ENCODE measurements at places on chromosomes 11 and 22. TPM values are rescaled to one million over a fixed set of nuclear protein-coding genes. Genes with fewer than 3 reads are reported as not detected.

- no peaks in the 10 kb centered on the region for H3K27me3 ChIP-seq
- DNase-seq, result no peak
Observed at GRCh38 chr22:35921044-35921443, 107.6 kb downstream of the RBFOX2 start.

- H3K4me1 ChIP-seq, result peaks cover 42% of the 10 kb centered on the region
- no peak overlapping the region for H3K4me3 ChIP-seq
- no peaks in the 10 kb centered on the region for H3K27me3 ChIP-seq
- H3K36me3 ChIP-seq, result peaks cover 3% of the 10 kb centered on the region
- DNase-seq, result no peak
Observed at GRCh38 chr22:40381461-40381860, 11.1 kb downstream of the SGSM3 start.

DNA sequence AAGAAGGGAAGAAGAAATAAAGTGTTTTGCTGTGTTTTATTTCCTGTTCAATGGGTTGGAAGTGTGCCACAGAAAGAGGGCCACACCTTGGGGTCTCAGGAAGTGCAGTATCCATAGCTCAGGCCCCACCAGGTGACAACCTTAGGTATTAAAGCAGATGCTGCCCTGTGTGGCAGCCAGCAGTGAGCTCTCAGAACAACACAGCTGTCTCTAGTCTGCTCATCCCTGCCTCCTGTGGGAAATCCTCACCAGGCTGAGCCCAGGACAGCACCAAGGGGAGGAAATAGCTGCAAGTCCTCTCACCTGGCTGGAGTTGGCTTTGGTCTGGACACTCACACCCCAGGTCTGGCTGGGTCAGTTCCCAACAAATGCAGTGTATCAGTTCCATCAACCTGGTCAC lies 25.1 kb downstream of the ARL14EP start:
- H3K27ac ChIP-seq, result no peak overlapping the region
- H3K4me1 ChIP-seq, result no peaks in the 10 kb centered on the region
- no peak for DNase-seq
- no peak overlapping the region for H3K4me3 ChIP-seq
- H3K27me3 ChIP-seq, result peaks cover 4% of the 10 kb centered on the region

DNA sequence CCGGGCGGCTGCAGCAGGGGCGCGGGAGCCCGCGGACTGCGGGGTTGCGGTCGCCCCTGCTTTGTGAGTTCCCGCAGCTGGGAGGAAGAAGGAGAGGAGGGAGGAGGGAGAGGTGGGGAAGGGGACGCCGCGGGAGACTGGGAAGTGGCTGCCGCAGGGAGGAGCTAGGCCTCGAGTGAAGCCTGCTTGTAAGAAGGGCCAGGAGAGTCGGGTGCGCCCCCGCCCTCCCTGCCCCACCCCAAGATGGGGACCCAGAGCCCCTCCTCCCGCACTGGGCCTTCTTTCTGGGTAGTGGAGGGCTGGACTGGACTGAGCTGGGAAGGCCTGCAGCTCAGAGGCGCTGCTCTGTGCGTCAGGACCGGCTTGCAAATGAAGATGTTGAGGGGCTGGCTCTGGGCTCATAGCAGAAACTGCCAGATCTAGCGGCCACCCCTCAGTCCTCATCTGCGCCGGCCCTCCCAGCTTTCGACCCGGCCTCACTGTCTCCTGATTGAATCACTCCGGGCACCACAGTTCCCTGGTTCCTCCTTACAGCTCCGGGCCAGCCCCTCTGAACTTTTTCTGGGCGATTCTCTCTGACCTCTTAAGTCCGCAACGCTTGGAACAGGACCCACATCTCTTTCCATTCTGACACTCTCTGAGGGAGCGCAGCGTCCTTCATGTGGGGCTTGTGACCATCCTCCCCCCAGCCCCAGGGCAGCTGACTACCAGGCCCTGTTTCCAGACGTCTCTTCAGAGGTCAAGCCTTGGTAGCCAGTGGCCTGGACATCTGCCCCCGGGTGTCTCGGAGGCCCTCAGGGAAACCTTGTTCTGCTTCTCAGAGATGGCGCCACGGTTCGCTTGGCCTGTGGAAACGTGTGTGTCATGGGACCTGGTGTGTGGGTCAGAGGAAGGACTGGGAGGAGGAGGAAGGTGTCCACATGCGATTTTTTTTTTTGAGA lies 21.9 kb downstream of the SERPINH1 start:
- no peak overlapping the region for H3K27ac ChIP-seq
- DNase-seq, result no peak
- H3K4me1 ChIP-seq, result peaks cover 18% of the 10 kb centered on the region
- H3K36me3 ChIP-seq, result no peaks in the 10 kb centered on the region
- H3K4me3 ChIP-seq, result peak overlapping the region; percentile 84
- H3K27me3 ChIP-seq, result no peaks in the 10 kb centered on the region

DNA sequence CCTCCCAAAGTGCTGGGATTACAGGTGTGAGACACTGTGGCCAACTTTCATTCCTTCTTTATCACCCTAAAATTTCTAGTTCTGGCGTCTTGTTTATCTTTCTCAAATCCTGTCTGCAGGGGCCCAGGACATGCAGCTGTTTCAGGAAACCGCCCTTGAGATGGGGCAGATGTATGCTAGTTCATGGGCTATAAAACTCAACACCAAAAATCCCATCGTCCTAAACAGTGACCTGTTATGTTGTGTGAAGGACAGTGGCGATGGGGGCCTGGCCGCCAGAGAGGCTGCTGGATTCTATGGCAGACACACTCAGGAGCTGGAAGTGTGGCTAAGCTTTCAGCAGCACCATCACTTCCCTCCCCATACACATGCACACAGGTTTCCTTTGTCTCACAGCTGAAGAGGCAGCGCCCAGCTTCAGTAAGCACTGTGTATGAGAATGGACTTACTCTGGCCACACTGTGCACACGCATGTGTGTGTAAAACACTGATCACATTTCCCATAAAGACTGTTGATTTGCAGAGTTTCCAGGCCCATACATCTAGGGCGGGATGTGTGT lies 36.7 kb downstream of the MARK2 start:
- no peak for DNase-seq
- no peak overlapping the region for H3K4me3 ChIP-seq
- H3K27me3 ChIP-seq, result no peaks in the 10 kb centered on the region
- no peak overlapping the region for H3K27ac ChIP-seq
- peaks cover 75% of the 10 kb centered on the region for H3K4me1 ChIP-seq
- peaks cover 22% of the 10 kb centered on the region for H3K36me3 ChIP-seq

DNA sequence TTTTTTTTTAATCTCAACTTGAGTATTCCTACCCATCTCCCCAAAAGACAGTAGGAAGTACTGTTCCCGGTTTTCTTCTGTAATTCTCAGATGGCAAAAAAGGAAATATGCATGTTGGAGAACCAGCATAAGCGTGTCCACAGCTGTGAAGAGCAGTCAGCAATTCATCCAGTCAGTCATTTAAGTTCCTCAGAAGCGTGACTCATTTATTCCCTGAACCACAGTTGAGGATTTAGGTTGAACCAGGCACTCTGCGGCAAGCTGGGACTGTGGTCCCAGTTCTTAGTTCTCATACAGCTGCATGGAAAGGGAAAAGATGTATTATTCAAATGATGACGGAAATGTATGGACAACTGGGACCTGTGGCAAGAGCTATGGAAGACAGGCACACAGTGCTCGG lies 61.0 kb upstream of the MYO18B start:
- DNase-seq, result no peak
- H3K27me3 ChIP-seq, result no peaks in the 10 kb centered on the region
- H3K27ac ChIP-seq, result no peak overlapping the region
- H3K4me1 ChIP-seq, result no peaks in the 10 kb centered on the region

DNA sequence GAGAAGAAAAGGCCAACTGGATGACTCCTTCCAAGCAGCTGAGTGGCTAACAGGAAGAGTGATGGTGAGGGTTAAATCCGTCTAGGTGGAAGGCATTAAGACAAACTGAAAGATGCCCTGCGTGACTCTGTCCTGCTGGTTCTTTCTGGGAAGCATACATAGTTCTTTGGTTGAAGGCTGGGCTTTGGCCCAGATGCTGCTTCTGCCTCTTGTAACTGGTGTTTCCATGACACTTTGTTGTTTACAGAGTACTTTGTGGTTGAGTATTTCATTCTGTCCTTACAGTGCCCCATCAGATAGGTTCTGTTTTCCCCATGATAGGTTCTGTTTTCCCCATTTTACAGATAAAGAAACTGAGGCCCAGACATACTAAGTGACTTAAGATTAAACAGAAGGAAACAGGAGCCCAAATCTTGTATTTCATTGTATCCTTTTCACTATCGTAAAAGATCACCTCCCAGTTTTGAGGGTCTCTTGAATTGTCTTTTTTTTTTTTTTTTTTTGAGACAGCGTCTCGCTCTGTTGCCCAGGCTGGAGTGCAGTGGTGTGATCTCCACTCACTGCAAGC lies 124.3 kb upstream of the RASSF10 start:
- H3K36me3 ChIP-seq, result no peaks in the 10 kb centered on the region
- no peaks in the 10 kb centered on the region for H3K4me1 ChIP-seq
- peaks cover 8% of the 10 kb centered on the region for H3K27me3 ChIP-seq
- no peak for DNase-seq

- no peaks in the 10 kb centered on the region for H3K36me3 ChIP-seq
- no peaks in the 10 kb centered on the region for H3K27me3 ChIP-seq
Observed at GRCh38 chr11:108466405-108466804, 924 bp downstream of the C11orf65 start.

- no peak for DNase-seq
- no peaks in the 10 kb centered on the region for H3K27me3 ChIP-seq
- H3K36me3 ChIP-seq, result no peaks in the 10 kb centered on the region
- H3K4me1 ChIP-seq, result peaks cover 9% of the 10 kb centered on the region
Observed at GRCh38 chr11:1928891-1929541, 9.5 kb downstream of the TNNT3 start.

- no peaks in the 10 kb centered on the region for H3K36me3 ChIP-seq
- H3K4me1 ChIP-seq, result peaks cover 8% of the 10 kb centered on the region
- H3K4me3 ChIP-seq, result no peak overlapping the region
- no peak overlapping the region for H3K27ac ChIP-seq
- no peak for DNase-seq
Observed at GRCh38 chr11:12074529-12075195, 35.7 kb upstream of the MICAL2 start.

DNA sequence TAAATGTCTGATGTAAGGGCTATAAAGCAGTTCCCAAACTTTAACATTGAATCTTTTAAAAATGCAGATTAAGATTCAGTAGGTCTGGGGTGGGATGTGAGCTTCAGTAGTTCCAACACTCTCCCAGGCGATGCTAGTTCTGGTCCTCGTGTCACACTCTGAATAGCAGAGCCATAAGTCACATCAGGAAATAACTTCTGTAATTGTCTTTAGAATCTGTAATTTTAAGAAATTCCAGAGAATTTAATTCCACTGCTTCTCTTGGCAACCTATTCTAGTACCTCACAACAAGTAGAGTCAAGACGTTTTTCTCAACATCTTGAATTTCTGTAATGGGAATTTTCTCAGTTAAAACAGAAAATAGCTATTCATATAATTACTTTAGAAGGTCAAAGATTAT lies 223.1 kb downstream of the TMEM135 start:
- H3K27me3 ChIP-seq, result no peaks in the 10 kb centered on the region
- no peaks in the 10 kb centered on the region for H3K36me3 ChIP-seq
- H3K4me3 ChIP-seq, result no peak overlapping the region
- no peak for DNase-seq

DNA sequence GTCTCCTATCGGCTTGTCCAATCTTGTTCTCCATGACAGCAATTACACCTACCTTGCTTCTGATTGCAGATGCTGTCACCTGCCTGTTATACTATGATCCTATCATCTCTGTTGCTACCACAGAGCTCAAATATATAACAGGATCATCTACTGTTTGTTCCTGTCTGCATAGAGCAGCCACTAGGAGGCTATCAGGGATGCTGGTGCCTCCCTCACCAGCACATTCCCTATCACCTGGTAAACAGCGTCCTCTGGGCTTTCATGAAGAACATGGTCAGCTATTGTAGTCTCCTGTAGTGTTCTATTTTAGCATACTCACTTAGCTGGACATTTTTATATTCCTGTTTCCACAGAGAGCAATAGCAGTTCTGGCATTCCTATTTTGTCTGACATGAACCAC lies 87.8 kb upstream of the FAT3 start:
- H3K4me1 ChIP-seq, result no peaks in the 10 kb centered on the region
- H3K27ac ChIP-seq, result no peak overlapping the region

DNA sequence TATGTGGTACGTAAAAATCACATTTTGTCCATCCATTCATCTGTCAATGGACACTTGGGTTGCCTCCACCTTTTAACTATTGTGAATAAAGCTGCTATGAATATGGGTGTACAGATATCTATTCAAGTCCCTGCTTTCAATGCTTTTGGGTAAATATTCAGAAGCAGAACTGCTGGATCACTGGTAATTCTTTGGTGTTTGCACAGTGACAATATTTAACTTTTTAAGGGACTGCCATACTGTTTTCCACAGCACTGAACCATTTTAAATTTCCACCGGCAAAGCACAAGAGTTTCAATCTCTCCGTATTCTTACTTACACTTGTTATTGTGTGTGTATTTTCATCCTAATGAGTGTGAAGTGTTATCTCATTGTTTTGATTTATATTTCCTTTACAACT lies 79.4 kb downstream of the RBFOX2 start:
- no peak for DNase-seq
- H3K4me1 ChIP-seq, result no peaks in the 10 kb centered on the region
- peaks cover 3% of the 10 kb centered on the region for H3K27me3 ChIP-seq
- no peaks in the 10 kb centered on the region for H3K36me3 ChIP-seq
- no peak overlapping the region for H3K27ac ChIP-seq
- H3K4me3 ChIP-seq, result no peak overlapping the region

The HPX gene
- total RNA-seq, result 0.87 TPM

The RTN4R gene
- total RNA-seq, result 0.50 TPM

The APOL3 gene
- total RNA-seq, result 116 TPM

The GRIK4 gene
- total RNA-seq, result not detected

The ACAD8 gene
- 15.0 TPM for total RNA-seq

Data from CD4-positive, alpha-beta T cell (primary cell).